SIG-M5 (cell line): ENCODE measurements at places on chromosomes 13 and 19.

- DNase-seq = no peak
Observed at GRCh38 chr13:94335761-94336526, 143.5 kb downstream of the DCT start.

DNA sequence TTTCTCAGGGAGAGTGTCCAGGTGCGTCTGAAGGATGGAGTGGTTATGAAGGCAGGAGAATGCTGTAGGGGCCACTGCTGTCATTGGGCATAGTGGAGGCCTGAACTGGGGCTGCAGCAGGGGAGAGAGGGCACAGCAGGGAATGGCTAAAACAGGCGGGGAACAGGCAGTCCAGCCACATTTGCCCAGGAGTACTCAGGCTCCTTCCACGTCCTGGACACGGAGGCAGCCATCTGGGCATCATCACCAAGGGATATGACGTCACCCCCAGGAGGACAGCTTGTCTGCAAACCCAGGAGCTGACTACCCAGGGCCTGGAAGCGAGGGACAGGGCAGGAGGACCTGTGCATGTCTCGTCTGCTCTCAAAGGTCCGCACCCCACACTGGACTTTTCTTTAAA lies 22.2 kb downstream of the VSTM2B start:
- no peak for DNase-seq

DNA sequence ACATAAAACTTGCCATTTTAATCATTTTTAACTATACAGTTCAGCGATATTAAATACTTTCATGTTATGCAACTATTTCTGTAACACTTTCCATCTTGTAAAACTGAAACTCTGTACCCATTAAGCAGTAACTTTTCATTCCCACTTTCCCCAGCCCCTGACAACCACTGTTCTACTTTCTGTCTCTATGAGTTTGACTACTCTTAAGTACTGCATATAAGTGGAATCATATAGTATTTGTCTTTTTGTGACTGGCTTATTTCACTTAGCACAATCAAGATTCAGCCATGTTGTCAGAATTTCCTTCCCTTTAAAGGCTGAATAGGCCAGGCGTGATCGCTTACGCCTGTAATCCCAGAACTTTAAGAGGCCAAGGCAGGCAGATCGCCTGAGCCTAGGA lies 56.2 kb downstream of the ARHGAP35 start:
- no peak for DNase-seq

GRCh38 chr19:7482584-7483439 lies 6.0 kb downstream of the PEX11G start:
- no peak for DNase-seq

DNA sequence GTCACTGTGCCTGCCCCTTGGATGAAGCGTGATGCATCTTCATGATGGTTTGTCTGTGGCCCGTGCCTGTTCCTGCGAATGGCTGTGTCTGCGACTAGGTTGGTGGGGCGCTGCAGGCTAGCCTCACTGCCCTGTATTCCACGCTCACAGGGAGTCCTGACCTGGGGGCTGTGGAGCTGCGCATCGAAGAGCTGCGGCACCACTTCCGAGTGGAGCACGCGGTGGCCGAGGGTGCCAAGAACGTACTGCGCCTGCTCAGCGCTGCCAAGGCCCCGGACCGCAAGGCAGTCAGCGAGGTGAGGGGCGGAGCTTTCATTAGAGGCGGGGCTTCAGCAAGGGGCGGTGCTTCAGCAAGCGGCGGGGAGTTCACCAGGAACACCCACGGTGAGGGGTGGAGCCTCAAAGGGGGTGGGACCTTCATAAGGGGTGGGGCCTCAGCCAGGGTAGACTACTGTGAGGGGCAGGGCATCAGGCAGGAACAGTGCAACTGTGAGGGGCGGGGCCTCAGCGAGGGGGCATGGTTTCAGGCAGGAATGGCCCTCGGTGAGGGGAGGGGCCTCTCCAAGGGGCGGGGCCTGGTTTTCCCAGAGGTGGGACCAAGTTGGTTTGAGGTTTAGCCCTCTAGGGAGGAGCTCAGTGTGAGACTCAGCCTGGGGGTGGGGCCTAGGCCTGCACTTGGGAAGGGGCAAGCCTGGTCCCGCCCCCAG lies 17.2 kb downstream of the PKN1 start:
- DNase-seq = no peak

DNA sequence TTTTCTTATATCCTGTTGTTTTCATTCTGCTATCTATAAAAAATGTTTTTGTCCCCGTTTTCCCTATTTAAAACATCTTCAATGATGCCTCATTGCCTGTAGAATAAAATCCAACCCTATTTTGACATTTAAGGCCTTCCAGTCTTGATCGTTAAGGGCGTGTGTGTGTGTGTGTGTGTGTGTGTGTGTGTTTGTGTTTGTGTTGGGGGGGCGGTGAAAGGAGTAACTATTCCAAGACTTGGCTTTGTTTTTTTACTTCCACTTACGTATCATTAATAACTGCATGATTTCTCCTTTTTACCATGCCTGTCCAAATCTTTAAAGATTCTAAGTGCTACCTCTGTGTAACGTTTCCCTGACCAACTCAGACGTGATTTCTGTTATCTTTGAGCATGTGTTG lies 784 bp downstream of the PIBF1 start:
- no peak for DNase-seq

DNA sequence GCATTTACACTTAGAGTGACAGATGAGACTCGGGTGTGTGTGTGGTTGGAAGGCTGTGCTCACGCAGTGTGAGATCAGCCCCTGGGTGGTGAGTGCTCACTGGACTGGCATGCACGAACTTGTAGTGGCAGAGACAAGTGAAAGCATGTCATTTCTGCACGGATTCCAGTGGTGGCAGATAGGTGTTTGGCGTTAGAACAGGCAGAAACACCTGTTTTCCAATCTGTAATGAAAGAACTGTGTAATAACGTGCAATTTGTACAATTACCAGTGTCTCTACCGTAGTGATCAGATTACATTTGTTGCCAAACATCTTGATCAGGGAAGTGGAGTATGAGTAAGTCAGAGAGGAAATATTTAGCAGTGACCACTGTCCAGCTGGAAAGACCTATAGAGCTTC lies 8.2 kb downstream of the LAMP1 start:
- DNase-seq = no peak

DNA sequence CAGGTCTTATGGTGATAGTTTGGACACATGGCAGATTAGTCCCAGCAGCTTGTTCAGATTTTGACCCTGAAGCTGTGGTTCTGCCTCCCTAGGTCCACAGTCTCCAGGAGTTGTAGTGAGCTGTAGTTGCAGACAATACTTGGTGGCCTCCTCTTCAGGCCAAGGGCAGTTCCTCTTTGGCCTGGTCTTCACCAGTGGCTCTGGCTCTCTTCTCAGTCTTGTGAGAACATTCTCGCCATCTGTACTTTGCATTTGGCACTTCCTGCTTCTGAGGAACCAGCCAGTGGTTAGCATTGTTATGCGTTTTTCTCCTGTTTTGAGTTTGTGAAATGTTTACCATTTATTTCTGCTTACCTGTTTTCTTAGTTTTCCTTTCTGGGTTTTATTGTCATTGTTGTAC lies 40.7 kb downstream of the PCCA start:
- DNase-seq = no peak

DNA sequence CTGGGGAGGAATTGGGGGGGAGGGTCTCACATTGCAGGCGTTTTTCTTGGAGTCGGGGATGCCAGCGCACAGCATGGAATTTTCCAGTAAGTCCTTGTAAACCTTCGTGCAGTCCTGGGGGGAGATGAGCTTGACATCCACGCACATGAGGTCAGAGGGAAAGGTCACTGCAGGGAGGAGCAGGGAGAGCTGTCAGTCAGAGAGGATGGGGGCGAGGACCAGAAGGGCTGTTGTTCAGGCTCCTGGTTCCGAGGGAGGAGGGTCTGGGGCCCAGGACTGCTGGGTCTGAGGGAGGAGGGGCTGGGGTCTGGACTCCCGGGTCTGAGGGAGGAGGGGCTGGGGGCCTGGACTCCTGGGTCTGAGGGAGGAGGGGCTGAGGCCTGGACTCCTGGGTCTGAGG lies 4.0 kb downstream of the KLK7 start:
- no peak for DNase-seq

DNA sequence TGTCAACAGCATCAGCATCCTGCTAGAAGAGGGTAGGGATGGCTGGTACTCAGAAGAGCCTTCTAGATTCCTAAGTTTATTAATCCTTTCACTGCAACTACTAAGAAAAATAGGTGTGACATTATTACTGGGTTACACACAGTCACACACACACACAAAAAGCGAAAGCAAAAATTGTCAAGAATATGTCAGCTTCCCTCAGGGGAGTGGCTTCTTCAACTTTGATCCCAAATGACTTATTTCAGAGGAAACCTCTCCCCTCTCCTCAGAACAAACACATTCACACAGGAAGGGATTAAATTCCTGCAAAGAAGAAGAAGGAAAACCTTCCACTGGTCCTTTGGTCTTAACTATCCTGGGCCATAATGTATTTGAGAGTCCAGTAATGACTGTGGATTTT lies 20.1 kb upstream of the IGFL1 start:
- DNase-seq = no peak

DNA sequence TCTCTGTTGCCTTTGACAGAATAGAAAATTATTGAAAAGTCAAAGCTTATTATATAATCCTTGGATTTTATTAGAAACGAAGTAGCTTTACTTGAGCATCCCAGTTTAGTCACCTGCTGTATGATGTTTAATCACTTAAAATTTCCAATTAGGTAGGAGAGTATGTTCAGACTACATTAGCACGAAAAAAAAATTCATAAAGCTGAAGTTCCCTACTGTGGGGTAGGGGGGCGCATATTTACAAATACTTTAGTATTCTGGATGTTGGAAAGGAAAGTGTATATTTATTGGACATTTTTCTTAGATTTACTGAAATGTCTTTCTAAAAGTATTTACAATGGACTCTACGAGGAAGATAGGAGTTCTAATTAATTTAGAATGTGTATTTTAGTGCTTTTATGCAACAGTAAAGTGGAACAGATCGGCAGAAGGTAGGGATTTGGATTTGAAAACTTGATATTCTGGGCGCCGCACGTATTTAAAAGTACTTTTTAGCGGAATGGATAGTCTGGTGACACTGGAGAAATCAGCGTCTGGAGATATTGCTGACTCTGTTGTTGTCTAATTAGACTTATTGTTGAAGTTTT lies 1.9 kb downstream of the CDK8 start:
- no peak for DNase-seq

- no peak for DNase-seq
Observed at GRCh38 chr13:74625541-74625940, 491.3 kb upstream of the KLF12 start.

DNA sequence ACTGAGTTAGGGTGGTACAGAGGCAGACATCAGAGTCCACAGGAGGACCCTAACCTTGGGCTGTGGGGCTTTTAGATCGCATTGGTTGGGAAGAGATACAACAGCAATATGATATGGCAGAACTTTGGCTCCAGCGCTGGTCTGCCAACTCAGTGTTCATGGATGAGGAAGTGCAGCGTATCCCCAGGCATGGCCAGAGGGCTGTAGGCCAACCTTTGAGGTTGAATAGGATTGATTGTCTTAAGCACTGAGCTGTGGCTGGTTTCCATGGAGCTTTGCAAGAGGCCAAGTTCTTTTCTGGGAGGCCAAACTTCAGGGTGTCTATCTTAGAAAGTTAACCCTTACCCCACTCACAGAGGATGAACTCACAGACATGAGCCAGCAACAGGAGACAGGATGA lies 144.1 kb upstream of the TMTC4 start:
- DNase-seq = no peak

- DNase-seq = no peak
Observed at GRCh38 chr19:53882391-53883050, 524 bp downstream of the PRKCG start.

GRCh38 chr19:15124572-15125231 lies 17.5 kb downstream of the SYDE1 start:
- no peak for DNase-seq

DNA sequence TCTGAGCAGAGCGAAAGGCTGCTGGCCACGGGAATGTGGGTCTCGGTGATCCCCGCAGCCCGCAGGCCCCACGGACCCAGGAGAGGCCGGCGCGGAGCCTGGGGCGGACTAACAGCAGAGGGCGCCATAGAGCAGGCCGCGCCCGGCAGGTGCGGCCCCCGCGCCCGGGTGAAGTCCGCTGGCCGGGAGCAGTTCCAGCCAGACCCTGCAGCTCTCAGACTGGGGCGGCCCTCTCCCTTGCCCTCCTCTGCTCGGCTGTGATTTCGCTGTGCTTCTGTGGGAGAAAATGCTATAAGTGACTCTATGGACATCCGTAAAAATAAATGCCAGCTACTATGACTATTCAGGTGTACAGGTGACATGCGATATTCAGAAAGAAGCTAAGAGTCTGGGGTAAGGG lies 37.7 kb downstream of the GSX1 start:
- DNase-seq = no peak
